ENCODE measurements at places on chromosomes 3 and 15.

DNA sequence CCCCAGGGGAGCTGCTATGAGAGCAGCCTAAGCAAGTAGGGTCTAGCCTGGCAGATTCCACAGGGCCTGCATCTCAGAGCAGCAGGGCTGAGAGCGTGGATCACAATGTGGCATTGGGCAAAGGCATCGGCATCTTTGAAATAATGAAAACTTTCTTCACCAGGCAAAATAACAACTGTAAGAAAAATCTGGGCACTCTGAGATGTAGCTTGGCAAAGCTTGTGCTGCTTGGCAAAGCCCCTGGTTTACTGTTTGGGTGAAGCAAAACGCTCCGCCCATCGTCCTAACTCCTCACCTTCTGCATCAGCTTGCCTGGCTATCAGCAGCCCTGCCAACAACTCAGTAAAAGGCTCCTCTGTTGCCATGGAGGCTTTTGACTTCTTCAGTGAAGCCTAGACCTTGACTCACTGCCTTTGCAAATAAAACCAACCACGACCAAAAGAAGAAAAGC is 212.8 kb upstream of the EIF1B start:
- no peak for DNase-seq

- no peak for DNase-seq
These were observed 566.7 kb upstream of the ZNF717 start for GRCh38 chr3:76352051-76352450.

GRCh38 chr3:142279965-142280590 is 54.7 kb upstream of the GK5 start:
- peak; percentile 24 for DNase-seq

GRCh38 chr3:113614402-113614801 is 82.0 kb downstream of the USF3 start:
- DNase-seq: no peak

DNA sequence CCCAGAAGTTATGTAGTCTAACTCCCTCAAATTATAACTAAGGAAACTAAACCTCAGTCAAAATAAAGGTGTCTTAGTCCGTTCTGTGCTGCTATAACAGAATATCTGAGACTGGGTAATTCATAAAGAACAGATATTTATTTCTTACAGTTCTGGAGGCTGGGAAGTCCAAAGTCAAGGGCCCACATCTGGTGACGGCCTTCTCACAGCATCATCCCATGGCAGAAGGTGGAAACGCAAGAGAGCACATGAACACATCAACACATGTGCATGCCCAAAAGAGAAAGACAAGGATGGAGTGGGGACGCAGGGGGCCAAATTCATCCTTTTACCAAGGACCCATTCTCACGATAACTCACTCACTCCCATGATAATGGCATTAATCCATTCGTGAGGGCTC is 73.1 kb downstream of the PCOLCE2 start:
- no peak for DNase-seq

GRCh38 chr15:52134502-52135144 is 22.0 kb upstream of the BCL2L10 start:
- no peak for DNase-seq

- DNase-seq: no peak
These were observed 12.8 kb downstream of the HEMK1 start for GRCh38 chr3:50582083-50582482.

DNA sequence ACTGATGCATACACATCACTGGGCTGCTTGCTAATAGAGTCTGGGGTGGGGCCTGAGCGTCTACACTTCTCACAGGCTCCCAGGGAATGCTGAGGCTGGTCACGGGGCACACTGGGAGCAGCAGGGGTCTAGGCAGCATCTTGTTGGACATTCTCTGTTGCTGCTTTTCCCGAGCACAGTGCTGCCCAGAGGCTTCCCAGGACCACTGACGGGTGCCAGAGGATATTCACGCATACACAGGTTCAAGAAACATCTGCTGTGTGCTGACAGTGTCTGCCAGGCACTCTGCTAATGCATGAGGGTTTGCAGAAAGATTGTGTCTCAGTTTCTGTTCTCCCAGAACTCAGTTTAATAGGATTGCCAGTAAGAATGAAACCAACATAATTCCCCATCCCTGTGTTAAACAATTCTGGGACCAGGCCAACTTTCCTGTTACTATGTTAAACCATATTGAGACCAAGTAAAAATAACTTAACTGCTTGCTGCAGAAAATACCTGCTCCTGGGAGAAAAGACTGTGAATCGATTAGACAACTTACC is 23.9 kb upstream of the BCL2L10 start:
- DNase-seq: no peak

DNA sequence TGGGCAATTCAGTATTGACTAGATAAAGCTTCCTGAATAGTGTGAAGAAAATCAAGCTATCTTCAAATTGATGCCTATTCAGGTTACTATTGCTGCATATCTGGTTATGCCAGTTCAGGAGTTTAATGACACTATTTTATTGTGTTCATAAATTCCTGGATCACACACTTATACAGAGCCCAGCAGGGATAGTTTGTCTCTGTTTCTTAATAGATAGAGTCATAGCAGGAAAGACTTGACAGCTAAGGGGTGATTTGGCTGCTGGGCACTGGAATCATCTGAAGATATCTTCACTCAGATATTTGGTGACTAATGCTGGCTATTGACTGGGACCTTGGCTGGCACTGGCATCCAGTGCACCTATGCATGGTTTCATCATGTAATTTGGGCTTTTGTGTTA is 187.8 kb downstream of the PYDC2 start:
- no peak for DNase-seq

- DNase-seq: no peak
These were observed 34.3 kb upstream of the PIK3CA start for GRCh38 chr3:179113903-179114302.

- DNase-seq: no peak
These were observed 45.2 kb downstream of the LRCH3 start for GRCh38 chr3:197836244-197836643.

GRCh38 chr3:143433787-143434378 is 314.3 kb downstream of the CHST2 start:
- DNase-seq: no peak

DNA sequence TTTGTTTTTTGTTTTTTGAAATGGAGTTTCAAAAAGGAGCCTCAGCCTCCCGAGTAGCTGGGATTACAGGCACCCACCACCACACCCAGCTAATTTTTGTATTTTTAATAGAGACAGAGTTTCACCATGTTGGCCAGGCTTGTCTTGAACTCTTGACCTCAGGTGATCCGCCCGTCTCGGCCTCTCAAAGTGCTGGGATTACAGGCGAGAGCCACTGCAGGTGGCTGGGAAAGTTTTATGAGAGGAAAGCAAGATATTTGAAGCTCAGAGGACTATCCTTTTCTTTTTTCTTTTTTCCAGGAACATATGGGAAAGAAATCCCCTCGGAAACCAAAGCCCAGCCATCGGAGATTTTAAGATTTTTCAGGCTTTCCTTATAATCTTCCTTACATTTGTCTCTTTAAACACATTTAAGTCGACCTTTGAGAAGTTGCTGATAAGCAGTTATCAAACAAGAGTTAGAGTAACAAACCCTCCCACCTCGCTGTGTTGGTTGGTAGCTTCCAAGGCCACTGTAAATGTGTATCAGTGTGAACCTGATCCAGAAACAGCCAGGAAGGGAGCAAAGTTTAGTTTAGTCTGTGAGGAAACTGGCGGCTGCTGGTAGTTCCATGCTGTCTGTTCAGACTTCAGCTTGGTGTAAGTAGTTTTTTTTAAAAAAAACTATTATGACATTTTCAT is 34.5 kb upstream of the MAP3K13 start:
- DNase-seq: no peak
